IPS DF 6.9 (cell line): ENCODE measurements at places on chromosomes 6 and 20.

DNA sequence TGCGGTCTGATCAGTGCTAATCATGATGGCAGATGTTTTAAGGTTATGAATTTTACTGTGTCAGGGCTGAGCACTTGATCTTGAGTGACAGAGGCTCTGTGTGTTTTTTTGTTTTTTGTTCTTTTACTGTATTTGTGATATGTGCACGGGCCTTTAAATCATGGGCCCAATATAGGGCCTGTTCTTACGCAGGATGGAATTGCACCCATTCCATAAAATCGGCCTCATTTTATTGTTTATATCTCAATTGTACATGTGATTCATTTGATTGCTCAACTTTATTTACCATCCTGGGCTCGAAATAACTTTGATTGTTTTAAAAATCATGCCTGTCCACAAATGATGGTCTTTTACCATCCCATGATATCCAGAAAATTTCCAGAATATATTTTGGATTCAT, 39.3 kb upstream of the MBOAT1 start:
- DNase-seq = no peak

- no peak for DNase-seq
These were observed 46.9 kb upstream of the SMIM29 start for GRCh38 chr6:34295721-34296120.

DNA sequence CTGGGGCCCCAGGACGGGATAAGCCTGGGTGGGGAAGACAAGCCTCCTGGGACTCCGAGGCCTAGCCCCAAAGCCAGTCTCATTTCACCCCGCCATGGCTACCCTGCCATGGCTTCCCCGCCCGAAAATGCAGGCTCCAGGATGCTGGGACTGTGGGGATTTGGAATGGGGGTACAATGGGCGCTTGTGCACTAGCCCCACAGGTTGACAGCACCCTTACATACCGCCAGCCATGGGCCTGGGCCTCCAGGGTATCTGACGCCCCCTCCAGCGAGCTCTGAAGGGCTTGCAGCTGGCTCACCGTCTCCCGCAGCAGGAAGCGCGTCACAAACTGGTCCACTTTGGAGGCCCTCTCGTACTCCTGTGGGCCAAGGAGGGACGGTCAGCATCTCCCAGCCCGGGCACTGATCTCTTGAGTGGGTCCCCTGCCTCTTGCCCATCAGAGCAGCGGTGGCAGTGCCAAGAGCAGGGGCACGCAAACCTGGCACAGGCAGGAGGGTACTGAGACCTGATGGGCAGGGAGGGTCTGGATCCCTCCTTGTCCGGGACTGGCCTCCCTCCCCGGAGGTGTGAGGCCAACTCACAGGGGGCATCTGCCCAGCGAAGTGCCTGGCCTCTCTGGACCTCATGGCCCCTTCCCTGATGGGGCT, 2.0 kb upstream of the C20orf144 start:
- DNase-seq = no peak

DNA sequence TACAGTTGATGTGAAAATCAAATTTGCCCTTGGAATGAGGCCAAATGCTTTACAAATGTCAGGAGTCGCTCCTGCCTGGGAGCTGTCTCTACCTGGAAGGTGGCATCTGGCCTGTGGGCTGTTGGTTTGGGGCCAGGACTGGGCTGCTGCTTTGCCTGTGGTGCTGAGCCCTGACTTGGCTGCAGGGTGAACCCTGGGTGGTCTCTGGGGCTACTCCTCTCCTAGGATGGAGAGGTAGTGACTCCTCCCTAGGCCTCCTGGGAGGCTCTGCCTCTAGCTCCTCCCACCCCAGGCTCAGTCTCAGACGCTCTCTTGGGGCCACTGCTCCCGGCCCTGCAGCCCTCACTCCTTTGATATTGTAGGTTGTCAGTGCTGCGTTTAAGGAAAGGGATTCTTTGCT, 47.5 kb downstream of the EFCAB8 start:
- DNase-seq = no peak

DNA sequence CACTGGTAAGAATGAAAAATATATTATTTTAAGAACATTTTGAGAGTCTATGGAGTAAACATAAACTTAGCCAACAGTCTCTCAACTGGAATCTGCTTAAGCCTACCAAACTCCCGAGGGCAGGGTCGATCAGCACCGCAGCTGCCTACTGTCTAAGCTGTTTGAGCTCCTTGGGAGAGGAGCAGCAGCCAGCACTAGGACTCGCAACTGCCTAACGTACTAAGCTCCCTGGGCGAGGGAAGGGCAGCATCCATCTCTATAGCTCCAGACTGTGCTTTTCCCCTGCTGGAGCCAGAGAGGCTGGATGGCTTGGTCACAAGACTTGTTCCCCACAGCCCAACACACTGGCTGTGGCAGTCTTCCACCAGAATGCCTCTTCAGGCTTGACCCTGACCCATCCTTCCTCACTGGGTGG, 96.4 kb downstream of the MOXD1 start:
- no peak for DNase-seq

DNA sequence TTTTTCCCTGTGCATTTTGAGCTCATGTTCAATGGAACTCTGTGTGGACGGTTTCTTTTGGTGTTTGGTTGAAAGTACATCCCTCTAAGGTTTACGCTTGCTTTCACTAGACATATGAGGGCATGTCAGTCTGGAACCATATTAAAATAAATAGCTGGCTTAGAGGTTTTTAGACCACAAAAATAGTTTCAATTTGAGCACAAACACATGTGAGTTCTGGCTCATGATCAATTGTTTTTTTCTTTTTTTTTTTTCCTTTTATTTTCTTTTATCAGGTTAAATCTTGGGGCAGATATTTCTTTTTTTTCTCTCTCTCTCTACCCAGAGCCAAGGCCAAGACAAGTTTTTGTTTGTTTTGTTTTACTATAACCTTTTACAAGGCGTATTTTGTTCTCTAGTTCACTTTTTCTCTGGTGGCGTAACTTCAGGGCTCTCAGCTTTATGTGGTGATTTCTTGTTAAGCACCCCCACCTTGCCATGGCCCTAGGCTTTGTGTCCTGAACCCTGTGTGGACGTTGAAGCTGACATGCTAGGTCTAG, 92.9 kb downstream of the SHLD1 start:
- no peak for DNase-seq

DNA sequence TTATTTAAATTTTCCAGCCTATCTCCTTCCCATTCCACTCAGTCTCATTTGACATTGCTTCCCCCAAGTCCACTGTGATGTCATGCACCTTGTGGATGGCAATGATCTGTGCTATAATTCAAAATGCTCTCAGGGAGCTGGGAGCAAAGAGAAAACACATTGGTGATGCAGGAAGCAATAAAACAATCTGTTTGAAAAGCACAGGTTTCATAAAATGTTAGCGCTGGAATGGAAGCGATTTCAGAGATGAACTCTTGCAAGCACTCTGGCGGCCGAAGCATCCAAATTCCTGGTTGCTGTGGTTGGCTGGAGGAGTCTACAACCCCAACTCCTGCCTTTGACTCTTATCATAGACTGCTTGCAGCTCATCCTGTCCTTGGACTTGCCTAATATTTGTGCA, 167.0 kb downstream of the GMPR start:
- no peak for DNase-seq

DNA sequence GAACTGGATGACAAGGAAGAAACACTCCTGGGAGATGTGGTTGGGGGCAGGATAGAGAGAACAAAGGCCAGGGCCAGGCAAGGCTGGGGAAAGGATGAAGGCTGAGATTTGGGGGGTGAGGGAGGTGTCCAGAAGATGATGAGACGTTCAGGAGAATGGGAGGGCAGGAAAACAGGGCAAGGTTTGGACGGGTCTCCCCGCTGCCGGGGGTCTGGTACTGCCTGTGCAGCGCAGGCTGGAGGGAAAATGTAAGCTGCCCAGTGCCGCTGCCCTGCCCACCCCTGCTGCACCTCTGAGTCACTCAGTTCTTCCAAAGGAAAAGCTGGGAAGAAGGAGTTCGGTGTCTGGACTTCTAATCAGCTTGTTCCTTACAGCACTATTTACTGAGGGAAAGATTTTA, 130.9 kb downstream of the DTNBP1 start:
- no peak for DNase-seq

DNA sequence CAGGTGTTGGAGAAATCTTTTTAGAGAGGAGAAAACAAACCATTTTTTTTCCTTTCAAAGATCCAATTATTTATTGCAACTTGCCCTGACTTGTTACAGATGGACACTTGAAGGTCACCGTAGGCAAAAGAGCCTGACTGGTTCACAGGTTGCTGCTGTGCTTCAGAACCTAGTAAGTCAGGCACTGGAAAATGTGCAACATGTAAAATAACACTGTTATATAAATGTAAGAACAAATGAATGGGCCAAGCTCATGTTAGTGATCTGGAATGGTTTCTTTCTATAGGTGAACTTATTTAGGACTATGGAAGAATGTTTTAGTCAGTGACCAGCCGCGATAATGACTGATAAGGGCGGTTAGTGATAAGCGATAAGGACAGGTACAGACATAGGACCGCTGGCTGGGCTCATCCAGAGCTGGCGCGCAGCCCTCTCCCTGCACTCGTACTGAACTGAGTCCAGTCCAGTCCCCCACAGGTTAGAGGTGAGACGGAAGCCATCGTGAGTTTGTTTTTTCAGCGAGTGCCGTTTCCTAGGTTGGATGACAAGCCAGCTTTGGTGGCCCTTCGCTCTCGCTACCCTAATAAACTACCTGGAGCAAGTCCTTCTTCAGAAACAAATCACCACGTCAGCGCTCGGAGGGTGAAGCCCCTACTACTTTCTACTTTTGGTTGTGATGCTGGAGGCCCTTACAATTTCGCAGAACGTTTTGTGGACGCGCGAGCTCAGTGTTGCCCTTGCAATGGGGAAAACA, 94.4 kb upstream of the PRDM1 start:
- DNase-seq = no peak

DNA sequence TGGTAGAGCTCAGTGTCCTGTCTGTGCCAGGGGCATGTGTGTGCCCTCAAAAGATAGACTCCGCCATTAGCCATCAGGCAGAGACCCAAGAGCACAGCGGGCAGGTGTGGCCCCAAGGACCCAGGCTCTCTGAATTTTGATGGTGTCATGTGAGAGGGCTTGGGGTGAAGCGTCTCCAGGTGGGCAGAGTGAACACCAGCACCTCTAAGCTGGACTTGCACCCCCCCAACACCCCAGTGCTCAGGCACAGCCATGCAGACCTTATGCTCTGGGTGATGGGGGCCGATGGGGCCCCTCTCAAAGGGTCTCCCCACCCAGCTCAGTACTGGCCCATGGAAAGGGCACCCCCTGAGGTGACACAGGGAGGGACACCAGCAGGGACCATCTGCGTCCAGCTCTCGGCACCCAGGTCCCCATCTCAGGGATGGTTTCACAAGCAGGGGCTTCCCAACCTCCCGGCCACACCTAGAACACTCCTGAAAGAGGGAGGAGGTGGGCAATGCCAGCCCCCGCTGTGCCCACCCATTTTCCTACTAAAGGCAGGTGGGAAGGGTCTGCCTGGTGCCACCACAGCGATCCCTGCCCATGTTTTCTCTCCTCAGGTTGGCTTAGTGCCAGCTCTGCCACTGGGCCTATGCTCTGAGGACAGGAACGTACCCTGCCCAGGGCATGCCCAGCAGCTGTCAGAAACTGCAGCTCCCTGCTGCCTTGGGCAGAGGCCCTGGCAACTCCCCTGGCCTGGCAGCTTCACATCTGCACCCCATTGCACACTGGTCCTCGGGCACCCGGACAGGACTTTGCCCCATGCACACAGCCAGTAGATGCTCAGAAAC, 3.5 kb downstream of the CST7 start:
- DNase-seq = no peak

DNA sequence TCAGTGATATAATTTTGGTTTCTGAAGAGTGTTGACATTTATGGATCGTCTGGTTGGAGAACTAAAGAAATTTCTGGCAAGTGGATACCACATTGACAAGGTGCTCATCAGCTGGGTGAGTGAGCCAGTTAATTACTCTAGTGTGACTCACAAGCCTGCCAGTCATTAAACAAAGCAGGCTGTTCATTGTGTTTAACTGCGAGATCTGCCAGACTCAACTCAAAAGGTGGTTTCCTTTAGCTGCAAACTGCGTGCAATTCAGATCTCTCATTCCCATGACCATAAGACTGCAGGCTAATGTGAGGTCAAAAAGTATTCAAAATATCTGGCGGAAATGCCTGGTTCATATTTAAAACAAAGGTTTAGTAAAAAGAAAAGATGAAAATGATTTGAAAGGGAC, 32.5 kb upstream of the IYD start:
- no peak for DNase-seq

- no peak for DNase-seq
These were observed 24.4 kb downstream of the TBC1D32 start for GRCh38 chr6:121309768-121310469.

DNA sequence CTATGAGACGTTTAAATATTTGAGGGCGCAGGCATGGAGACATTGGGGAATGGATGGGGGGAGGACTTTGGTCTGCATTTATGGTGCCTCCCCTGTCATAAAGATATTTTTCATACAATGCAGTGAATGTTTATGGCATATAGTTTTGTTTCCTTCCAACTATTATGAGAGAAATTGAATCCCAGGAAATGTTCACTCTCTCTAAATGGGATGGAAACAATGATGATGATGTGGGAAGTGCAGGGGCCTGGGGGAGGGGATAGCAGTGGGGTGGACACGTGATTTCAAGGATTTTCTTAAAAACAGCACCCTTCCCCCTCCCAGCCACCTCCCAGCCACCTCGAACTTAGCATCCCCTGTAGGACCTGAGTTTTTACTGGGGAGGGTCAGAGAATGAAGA, 69.9 kb downstream of the TOX2 start:
- DNase-seq = no peak

DNA sequence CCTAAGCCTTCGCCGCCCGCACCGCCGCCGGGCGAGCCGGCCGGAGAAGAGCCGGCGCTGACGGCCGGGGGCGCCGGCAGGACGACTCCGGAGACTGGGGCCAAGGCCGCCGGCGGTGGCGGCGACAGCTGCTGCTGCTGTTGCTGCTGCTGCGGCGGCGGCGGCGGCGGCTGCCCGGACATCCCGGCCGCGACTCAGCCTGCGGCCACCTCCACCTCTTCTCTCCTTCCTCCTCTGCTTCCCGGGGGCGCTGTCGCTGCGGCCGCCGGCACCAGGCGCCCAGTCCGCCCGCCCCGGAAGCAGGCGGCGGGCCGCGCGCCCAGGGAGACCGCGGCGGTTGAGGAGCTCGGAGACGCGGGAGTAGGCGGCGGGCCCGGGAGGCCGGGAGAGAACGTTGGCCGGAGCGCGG, 307 bp downstream of the RANBP9 start:
- DNase-seq = no peak

DNA sequence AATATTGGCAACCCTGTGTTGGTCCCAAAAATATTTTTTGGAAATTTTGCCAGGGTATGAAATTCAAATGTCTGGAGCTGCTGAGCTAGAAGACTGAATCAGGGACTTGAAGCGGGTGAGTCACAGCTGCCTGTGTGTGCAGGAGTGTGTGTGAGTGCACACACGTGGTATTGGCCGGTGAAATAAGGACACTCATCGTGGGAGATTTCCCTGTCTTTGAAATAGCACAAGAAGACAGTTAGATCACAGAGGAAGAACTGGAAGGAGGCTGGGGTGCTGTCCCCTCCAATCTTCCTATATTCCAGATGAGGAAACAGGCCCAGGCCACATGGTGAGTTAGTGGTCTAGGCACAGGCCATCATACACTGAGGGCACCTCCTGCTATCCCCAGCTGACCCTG, 123.8 kb upstream of the MLN start:
- DNase-seq = no peak
